ENCODE measurements at places on chromosomes 3 and 15.
A peak's percentile ranks its signal among the peaks of the same experiment; 100 is the strongest.

DNA sequence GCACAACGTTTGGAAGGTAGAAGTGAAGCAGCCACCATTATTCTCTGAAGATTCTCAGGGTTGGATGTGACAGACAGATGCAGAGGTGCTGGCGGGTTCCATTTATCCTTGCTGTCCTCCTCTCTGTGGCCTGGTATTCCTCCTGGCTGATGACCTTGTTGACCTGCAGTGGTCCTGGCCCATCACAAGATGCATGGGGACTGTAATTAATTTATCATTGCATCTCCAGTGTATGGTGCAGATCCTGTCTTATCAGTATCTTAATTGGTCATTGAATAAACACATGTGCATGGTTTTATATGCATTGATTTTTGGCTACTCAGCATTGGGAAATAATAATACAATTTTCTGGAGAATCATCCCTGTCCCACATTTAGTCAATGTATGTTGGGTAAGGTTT, 259.4 kb upstream of the LRRFIP2 start:
- no peak for DNase-seq

GRCh38 chr3:59237121-59237520, 187.3 kb upstream of the CFAP20DC start:
- no peak for DNase-seq

GRCh38 chr3:71360764-71361163, 222.8 kb downstream of the FOXP1 start:
- no peak for DNase-seq

DNA sequence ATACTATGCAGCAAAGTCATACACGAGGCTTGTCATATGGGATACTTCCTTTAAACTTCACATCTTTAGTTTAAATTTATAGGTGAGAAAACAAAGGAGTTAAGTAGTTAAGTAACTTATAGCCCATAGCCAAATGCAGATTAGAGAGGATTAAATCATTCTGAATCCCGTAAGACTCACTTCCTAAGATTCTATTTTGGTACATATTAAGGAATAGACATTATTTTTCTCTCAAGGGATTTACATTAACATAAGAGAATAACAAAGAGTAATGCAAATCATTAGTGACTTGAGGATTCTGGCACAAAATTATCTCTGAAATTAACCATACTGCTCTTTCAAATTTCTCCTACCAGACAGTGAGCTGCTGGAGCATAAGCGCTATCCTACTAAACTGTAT, 747.4 kb upstream of the ARPP21 start:
- DNase-seq: no peak

DNA sequence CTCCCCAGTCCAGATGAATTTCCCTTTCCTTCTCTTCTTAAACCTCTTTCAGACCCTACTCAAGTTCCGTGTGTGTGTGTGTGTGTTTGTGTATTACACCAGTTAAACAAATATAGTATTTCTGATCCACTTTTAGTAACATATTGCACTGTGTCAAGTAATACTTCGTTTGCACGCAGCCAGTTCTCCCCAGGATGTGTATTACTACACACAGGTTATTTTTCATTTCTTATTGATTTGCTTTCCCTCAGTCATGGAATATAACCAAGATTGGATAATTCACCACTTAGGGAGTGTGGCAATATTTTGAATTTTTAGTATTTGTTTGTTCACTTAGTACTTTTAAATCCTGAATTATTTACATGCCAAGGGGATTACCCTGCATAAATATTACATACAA, 667.0 kb downstream of the NR2F2 start:
- DNase-seq: no peak

- DNase-seq: no peak
Measured at GRCh38 chr3:5305684-5305989, 118.1 kb downstream of the EDEM1 start.

GRCh38 chr15:66038387-66039116, 169.3 kb downstream of the RAB11A start:
- no peak for DNase-seq

DNA sequence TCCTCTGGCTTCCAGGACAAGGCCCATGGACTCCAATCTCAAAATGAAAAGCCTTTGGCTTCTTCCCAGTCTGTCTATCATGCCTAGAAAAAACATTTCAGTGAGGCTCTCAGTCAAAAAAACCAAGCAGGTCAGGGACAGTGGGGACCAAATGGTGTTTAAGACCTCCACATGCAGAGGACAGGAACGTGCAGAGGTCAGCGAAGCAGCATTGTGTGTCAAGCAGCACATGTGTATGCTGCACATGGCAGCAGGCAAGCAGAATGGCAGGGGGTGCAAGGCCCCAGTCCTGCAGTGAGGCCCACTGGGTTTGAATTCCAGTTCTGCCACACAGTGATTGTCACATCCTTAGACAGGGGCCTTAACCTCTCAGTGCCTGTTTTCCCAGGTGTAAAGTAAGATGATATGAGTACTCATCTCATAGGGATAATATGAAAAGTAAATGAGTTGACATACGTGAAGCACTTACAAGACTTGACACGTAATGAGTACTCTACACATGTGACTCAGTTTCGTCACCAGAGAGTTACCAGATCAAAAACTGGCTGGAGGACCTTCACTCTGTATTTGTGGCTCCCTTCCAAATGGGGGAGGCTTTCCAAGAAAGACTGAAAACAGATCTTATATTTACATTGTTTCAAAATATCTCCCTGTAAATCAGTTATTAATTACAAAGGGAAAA, 11.2 kb downstream of the STIMATE start:
- no peak for DNase-seq

DNA sequence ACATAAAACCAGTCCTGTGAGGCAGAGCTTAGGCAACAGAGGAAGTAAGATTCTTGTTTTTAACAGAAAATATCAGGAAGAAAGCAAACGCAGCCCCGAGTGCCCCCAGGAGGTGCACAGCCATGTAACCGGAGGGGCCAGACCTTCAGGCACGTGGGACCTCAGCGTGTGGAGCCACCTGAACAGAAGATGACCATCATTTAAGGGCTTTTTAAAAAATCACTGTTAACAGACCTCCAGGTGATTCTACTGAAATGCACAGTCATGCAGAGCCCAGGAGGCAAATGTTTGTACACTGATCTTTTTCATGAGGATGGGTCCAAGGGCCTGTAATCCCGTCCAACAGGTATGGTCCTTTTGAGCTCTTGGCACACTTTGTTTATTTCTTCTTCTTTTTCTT, 38.8 kb downstream of the SPG21 start:
- DNase-seq: no peak

- DNase-seq: no peak
Measured at GRCh38 chr15:48354694-48355303, 23.6 kb downstream of the DUT start.

- DNase-seq: no peak
Measured at GRCh38 chr15:87368511-87368910, 888.0 kb downstream of the NTRK3 start.

- DNase-seq: no peak
Measured at GRCh38 chr3:31067004-31067403, 172.5 kb upstream of the GADL1 start.

DNA sequence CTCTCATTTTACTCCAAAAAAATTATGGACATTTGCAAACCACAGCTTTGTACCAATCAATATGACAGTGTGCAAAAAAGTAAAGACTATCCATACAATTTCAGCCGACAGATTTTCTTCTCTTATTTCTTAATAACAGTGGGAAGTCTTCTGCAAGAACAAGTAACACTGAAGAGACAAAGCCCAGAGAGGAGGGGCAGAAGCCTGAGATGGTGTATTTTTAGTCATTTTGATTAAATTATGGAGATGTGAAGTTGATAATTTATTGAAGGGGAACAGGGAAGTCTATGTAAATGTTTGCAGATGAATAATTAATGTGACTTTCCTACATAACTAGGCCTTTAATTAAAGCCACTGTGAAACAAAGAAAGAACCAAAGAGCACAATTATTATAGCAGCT, 45.7 kb upstream of the IGSF11 start:
- DNase-seq: no peak

- no peak for DNase-seq
Measured at GRCh38 chr3:133469140-133469731, 69.4 kb downstream of the BFSP2 start.

- peak; percentile 45 for DNase-seq
Measured at GRCh38 chr3:51799879-51800749, 21.1 kb upstream of the IQCF6 start.

DNA sequence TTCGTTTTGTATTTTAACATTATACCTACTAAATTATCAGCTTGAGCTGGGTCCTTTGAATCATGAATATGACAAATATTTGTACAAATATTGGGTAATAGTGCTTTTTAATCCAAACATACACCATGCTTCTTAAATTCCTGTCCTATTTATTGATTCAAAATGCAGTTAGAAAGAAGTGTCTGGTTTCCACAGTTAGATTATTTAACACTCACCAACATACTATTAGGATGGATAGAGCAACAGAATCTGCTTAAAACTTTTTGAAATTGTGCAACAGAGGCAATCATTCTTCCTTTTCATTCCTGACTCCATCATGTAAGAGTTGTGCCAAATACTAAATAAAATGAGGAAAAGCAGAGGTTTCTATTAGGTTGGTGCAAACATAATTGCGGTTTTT, 281.2 kb downstream of the LSAMP start:
- DNase-seq: no peak

DNA sequence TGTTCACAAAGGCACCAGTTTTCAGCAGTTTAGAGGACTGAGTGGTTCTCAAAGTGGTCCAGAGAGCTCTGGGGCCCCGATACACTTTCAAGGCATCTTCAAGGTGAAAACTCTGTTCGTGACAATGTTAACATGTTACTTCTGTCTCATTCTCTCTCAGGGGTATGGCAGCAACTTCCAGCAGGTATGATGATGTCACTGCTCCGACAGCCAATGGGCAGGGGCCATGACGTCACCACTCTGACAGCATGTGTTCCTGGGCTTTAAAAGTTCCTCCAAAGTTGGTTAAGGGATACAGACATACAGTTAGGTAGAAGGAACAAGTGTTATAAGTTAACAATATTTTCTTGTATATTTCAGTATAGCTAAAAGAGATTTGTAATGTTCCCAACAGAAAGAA, 87.9 kb downstream of the KLF15 start:
- no peak for DNase-seq

DNA sequence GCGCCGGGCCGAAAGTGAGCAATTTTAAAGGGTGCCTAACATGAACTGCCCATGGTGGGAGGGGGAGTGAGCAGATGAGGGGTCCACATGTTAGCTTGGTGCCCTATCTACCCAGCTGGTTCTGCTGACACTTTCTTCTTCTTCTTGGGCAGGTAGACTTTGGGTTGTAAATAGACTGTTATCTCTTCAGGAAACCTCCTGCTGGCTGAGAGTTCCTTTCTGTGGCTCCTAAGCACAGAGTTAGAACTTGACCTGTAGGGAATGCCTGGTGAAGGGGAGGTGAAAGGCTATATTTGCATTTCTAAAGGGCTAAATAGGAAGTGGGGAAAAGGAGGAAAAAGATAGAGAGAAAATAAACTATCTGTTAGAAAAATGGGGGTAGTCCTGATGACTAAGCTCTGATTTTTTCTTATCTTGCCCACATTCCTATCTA, 521.4 kb upstream of the TGFBR2 start:
- no peak for DNase-seq

DNA sequence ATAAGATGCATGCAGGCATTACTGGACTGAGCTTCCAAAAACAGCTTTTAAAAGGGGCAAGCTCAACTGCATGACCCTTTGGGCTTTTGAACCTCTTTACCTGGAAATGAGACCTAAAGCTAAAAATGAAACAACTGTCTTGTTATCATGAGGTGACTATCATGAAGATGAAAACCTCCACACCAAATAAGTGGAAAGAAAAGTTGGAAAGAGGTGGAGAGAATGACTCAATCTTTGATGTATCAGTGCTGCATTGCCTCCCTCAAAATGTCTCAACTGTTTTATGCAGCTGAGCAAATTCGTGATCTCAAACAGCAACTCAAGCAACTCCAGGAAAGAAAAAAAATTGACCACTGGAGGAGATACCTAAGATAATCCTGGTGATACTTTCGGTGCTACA, 307.1 kb downstream of the KBTBD8 start:
- DNase-seq: no peak

GRCh38 chr15:91385311-91385710, 285.3 kb downstream of the SV2B start:
- DNase-seq: no peak

DNA sequence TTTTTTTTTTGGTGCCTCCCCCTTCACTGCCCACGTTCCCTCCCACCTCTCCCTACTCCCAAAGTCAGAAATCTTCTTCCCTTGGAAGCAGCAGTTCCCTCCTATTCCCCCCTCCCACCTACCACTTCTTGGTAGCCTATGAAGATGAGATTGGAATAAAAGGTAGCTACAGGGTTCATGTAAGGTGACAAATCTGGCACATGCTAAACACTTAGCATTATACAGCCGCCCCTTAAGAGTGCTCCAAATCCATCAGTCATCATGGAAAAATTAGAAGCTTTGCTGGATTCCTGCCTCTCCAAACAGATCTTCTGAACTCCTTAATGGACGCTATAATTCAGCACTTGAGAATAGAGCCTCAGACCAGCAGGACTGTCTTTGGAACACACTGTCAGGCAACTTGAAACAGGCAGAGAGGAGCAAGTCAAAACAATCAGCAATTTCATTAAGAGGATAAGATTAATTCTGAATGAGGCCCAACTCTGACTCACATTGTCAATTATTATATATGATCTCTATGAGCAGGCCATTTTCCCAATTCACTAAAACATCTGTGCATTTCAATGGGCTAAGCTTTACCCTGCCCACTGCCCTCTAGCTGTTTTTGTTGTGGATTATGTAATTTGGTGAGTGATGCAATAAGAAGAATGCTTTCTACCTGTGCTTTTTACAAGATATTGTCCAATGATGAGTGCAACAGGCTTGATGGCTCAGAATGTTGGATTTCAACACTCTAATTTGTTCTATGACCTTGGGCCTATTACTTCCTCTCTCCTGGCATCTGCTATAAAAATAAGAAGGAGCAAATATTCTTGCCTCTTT, 34.6 kb upstream of the SPRED1 start:
- DNase-seq: no peak

DNA sequence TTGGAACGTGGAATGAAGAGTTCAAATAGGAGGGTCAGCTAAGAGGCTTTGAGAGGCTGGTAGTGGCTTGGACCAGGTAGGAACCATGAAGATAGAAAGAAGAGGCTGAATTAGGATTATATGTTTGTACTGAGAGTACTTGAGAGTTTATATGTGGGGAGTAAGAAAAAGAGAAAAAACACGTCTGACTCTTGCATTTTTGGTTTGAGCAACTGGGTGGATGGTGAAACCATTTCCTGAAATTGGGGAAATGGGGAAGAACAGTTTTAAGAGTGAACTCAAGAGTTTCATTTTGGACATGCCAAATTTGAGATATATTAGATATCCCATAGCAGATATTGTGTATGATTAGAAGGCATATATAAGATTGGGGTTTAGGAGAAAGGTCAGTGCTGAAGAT, 92.9 kb upstream of the TNIK start:
- no peak for DNase-seq

- DNase-seq: no peak
Measured at GRCh38 chr15:32966512-32966911, 228.0 kb downstream of the FMN1 start.

All from ACHN (cell line).